ENCODE measurements at places on chromosomes 2 and 18.

DNA sequence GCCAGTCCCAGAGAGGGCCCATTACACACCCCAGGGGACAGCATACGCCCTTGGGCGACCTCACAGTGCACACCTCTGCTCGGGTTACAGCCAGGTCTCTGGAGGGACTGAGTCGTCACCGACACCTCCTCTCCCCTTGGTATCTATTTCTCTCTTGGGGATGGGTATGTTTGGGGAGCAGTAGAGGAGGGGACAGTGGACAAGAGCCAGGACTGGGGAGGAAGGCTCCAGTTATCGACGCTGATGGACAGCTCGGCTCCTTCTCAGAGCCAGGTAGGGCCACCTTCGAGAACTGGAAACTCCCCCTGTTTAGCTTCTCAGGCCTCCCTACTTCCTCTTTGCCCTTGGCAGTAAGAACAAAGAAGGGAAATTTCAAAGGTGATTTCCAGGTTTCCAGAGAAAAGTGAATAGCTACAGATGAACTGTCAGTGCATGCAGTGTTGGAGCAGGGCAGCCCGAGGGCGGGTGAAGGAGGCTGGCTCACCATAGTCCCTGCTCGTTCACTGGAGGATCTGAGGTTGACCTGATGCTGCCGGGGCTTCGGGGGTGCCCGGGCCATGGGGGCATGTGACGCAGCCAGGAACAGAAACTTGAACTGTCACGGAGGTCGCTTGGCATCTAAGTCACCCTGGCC lies 4.4 kb upstream of the SEMA4C start:
- DNase-seq = no peak

GRCh38 chr2:237570776-237571335 lies 4.5 kb downstream of the PRLH start:
- DNase-seq = no peak

DNA sequence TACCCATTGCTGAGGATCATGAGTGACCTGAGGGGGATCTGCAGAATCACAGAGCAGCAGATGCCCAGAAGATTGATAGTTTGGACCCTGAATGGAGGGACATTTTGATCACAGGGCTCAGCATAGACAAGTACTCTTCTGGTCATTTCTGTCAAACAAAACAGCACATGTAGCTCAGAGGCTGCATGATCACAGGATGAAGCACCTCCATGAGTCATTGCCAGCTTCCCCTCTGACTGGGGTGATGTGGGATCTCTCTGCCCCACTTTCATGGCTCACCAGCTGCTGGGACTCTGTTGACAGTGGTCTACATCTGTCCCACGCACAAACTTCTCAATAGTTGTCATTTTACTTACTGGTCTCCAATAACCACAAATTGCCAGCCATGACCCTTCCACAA lies 264.1 kb downstream of the RPIA start:
- DNase-seq = no peak

GRCh38 chr2:241376808-241377207 lies 20.7 kb downstream of the FARP2 start:
- DNase-seq = no peak

DNA sequence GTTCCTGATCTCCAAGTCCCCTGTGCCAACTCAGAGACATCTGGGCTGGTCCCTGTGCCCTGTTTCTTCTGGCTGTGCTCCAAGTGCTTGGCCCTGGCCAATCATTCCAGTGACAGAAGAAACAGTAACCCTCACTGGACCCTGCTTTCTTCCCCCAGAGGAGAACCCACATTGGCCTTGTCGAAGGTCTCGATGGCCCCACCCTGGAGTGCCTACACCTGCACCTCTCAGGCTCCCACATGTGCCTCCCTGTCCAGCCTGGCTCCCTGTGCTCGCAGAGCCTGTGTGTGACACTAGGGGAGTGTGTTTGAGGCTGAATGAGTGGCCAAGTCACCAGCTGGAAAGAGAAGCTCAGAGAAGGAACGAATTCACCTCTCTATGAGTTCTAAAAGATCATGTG lies 5.9 kb upstream of the MAL start:
- DNase-seq = no peak

DNA sequence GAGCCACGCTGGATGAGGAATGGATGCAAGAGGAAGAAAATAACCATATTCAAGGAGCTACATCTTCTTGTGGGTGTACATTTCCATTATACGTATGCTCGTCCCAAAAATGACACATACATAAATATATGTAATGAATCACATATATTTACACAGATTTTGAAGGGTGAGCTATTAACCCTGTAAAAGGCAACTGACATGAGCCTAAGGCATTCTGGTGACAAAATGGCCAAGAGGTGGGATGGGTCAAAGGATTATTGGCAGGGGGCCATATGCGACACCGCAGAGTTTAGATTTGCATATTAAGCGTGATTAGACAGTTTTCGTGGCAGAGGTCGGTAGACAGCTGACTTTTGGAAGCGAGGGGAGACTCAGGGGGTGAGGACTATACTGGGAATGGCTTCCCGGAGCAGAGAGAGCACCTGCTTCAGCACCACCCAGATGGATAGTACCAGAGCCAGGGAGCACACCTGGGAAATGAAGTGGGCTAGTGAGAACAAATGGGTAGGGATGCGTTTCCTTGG lies 431 bp upstream of the CNRIP1 start:
- no peak for DNase-seq

DNA sequence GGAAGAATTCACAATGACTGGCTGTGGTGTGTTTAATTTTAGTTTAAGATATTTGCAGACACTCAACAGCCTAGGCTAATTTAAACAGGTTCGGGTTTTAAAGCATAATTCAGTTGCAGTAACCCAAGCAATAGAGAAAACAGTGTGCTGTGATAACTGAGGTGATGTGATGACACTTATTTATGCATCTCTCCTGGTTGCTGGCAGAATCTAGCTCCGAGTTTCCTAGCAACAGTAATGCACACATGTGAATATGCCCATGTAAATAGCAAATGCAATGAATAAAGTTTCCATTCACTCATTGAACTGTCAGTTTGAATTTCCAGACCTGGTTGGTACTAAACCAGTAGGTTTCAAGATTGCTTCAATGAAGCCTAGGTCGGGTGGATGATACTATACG lies 426.5 kb downstream of the TMX3 start:
- DNase-seq = no peak

DNA sequence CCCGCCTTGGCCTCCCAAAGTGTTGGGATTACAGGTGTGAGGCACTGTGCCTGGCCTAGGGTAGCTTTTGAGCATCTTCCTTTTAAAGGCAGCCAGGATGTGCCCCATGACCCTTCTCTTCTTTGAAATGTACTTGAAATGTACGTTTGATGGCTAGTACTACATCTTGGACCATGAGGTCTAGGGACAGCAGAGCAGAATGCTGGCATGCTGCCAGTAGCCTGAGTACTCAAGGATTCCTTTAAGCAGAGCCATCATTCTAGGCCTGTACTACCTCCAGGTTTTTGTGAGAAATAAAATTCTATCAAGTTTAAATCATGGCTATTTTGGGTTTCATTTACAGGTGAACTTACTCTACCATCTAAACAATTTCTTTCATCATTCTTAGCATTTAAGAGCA lies 2.9 kb upstream of the EML6 start:
- no peak for DNase-seq

DNA sequence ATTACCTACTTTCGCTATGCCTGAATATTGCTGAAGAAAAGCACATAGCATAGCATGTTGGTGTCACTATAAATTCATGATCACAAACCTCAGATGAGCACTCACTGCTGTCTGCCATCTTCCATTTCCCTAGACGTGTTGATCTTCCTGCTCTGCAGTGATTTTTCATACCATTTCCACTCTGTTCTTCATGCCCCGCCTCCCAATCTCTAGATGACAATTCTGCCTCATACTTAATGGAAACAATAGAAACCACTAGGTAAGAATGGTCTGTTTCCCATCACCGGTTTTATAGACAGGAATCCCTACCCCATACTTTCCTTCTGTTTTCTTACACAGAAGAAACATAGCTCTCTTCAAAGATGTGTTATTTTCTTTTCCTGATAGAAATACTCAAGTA lies 63.8 kb downstream of the PIK3C3 start:
- no peak for DNase-seq

GRCh38 chr2:151518802-151519201 lies 109.1 kb downstream of the RIF1 start:
- DNase-seq = no peak

DNA sequence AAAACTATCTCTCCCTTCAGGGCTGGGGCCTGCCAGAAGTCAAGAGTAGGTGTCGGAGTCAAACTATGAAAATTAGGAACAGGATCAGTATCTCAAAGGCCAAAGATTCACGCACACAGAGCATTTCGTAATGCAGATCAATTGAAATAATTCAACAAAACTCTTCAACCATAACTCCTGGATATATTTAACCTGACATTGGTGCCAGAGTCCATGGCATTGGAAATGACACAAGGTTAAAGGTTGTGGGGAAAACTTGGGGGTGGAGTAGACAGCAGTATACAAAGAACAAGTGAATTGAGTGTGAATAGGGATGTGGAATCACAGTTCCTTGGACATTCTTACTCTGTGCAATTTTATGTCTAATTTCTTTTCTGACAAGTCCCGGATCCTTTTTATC lies 788.0 kb upstream of the GYPC start:
- no peak for DNase-seq

DNA sequence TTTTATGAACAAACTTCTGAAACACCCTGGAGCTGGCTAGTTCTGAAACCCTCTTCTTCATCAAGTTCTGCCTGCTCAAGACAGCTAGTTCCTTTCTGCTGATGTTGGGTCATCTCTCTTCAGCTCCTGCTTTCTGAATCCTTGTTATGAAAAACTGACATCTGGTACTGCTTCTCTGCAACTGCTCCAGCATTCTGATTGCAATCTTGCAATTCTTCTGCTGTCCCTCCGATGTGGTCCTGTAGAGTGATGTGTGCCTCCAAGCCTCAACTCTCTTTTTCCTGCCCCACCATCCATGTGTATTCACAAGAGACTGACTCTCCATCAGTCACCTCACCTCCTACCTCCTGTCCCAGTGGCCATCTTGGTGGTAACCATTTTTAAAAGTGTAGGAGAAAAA lies 21.8 kb downstream of the COL6A3 start:
- no peak for DNase-seq

- DNase-seq = no peak
These were observed 592 bp upstream of the MARS2 start for GRCh38 chr2:197704434-197705120.

DNA sequence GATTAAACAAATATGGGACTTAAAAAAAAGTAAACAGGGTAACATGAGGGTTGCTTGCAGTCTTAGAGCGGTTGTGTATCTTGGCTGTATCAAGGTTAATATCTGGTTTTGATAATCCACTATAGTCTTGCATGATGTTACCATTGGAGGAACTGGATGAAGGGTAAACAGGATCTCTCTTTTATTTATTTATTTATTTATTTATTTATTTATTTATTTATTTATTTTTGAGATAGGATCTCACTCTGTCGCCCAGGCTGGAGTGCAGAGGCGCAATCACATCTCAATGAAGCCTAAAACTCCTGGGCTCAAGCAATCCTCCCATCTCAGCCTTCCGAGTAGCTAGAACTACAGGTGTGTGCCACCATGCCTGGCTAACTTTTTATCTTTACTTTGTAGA lies 42.9 kb upstream of the FAM124B start:
- DNase-seq = no peak

- DNase-seq = no peak
These were observed 123.2 kb downstream of the KCNS3 start for GRCh38 chr2:18001671-18002070.

GRCh38 chr2:64765160-64765805 lies 111.6 kb upstream of the SERTAD2 start:
- DNase-seq = no peak

GRCh38 chr2:144504218-144504641 lies 15.7 kb downstream of the ZEB2 start:
- DNase-seq = no peak

DNA sequence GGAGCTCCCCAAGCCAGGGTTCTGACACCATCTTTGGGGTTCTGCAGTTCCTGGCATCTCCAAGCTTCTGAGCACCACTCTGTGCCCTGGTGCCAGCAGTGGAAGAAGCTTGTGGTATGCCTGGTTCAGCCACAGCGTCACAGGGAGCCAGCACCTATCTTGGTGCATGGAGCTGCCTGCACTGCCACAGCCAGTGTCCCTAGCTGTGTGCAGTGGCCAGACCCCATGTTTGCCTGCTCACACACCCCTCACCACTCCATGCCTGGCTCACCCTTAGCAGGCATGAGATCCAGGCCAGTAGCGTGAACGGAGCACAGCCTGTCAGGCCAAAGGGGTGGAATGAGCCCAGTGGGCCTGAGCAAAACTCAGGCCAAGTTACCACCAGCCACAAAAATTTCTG lies 290.2 kb upstream of the LRATD1 start:
- no peak for DNase-seq

DNA sequence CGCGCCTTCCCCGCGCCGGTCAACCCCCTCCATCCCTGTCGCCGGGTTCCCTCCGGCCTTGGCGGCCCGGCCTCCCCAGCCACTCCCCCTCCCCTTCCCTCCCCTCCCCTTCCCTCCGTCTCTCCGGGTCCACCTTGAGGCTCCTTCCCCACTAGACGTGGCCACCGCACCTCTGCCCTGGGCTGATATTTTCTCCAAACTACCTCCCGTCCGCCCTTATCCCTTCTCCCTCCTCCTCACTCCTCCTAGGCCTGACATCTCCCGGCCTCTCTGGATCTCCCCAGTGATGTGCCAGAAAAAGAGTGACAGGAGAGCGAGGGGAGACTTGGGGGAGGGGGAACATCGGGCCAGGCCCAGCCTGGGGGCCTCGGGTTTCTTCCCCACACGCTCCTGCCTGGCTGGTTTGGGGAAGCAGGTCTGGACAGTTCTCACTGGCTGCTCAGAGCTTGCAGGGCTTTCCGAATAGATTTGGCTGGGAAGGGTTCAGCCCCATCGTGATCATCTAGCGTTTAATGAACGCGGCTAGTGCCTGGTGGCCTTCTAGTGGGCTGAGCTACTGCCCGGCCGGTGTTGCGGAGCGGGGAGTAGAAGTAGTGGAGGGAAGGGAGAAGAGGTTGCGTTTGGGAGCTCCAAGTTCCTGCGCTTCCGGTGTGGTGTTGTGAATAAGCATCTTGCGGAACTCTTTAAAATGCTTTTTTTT lies 641 bp downstream of the MAPRE3 start:
- DNase-seq = no peak
